Tibial nerve (tissue), 4 donors: ENCODE measurements at places on chromosomes 7 and 10. TPM values are rescaled to one million over a fixed set of nuclear protein-coding genes. Genes with fewer than 3 reads are reported as not detected.

The MYH16 gene
- total RNA-seq = not detected

The CYP2E1 gene
- 0.39 TPM for total RNA-seq

The ZNF37A gene
- total RNA-seq = 21.9 TPM

The ANKRD61 gene
- total RNA-seq = not detected

The CYP26C1 gene
- not detected for total RNA-seq

The EIF5AL1 gene
- 0.90 TPM for total RNA-seq
